Mucosa of descending colon (tissue), 3 donors: ENCODE measurements at places on chromosomes 16 and 17. TPM values are rescaled to one million over a fixed set of nuclear protein-coding genes. Genes with fewer than 3 reads are reported as not detected.

Gene PLXDC1
- total RNA-seq: 5.6 TPM

DNA sequence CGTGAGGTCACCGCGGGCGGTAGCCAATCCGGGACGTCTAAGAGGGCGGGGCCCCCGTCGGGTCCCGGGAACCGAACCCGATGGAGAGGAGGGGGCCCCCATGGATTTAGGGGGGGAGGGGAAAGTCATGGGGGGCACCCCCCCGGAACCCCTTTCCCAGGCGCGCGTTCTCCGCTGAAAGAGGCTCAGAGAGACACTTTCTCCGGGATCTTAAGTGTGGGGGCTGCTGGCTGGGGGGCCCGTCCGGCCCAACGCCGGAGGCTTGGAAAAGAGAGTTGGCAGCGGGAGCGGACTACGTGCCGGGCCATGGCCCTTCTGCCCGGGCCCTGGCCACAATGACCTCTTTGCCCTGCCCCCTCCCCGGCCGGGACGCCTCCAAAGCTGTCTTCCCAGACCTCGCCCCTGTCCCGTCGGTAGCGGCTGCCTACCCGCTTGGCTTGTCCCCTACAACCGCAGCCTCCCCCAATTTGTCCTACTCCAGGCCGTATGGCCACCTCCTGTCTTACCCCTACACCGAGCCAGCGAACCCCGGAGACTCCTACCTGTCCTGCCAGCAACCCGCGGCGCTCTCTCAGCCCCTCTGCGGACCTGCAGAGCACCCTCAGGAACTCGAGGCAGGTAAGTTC lies at the start of gene DLX4:
TSS of gene DLX4 (plus strand) at position 57 of the 626 bp plus-strand sequence. CDS start at position 336, 279 bp downstream.
- no peak for DNase-seq

Gene CDH13
- total RNA-seq: 11.2 TPM

- DNase-seq: no peak
These were observed 55.4 kb upstream of the DOC2B start for GRCh38 chr17:236641-237405.

Gene IRX5
- not detected for total RNA-seq

DNA sequence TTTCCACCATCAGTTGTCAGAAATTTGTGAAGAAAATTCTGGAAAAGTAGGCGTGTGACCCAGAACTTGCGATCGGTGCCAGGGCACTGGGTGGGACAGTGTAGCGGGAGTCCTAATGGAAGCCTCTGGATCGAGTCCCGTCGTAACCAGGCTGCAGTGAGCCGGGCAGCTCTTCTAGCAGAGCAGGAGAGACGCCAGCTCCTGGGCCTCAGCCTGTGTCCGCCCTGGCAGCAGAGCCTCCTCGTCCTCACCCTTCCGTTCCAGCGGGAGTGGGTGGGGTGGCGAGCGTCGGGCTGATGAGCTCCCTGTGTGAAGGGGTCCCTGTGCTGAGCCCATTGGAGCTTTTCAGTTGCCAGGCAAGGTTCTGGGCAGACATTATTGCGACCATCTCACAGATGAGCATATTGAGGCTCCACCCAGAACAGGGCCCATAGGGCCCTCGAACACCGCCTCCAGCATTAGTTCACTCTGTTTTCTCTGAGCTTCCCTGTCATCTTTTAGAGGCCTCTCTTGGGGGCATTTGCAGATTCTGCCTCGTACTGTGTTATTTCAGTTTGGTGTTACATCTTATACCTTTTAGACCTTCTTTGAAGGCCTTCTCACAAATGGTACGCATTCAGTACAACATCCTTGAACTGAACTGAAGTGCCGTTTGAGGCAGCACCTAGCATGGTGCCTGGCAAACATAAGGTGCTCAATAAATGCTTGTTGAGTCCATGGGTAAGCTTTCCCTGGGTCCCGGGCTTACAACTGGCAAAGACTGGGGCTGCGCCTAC lies 207.1 kb upstream of the CIBAR2 start:
- no peak for DNase-seq

- no peak for DNase-seq
These were observed 514 bp downstream of the UBFD1 start for GRCh38 chr16:23557779-23558702.

Gene CCL7
- total RNA-seq: not detected

Gene BOLA2
- 4.6 TPM for total RNA-seq

GRCh38 chr16:82987767-82988166 lies 361.0 kb downstream of the CDH13 start:
- no peak for DNase-seq

DNA sequence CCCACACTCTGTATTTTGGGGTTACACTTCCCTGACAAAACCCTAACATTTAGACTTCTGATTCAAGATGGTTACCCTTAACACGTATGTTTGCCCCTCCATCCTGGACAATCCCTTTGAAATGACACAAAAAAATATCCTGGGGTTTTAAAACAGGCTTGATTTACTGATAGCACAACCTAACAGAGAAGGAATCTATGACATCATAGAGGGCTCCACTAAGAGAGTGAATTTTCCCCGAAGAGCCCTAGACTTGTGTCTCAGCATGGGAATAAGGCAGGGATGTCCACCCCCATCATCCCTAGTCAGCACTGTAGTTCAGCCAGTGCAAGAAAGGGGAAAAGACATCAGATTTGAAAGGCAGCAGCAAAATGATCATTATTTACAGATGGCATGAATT lies 15.8 kb upstream of the SRCIN1 start:
- DNase-seq: no peak

GRCh38 chr16:84068783-84069462 lies 26.3 kb upstream of the SLC38A8 start:
- DNase-seq: no peak

DNA sequence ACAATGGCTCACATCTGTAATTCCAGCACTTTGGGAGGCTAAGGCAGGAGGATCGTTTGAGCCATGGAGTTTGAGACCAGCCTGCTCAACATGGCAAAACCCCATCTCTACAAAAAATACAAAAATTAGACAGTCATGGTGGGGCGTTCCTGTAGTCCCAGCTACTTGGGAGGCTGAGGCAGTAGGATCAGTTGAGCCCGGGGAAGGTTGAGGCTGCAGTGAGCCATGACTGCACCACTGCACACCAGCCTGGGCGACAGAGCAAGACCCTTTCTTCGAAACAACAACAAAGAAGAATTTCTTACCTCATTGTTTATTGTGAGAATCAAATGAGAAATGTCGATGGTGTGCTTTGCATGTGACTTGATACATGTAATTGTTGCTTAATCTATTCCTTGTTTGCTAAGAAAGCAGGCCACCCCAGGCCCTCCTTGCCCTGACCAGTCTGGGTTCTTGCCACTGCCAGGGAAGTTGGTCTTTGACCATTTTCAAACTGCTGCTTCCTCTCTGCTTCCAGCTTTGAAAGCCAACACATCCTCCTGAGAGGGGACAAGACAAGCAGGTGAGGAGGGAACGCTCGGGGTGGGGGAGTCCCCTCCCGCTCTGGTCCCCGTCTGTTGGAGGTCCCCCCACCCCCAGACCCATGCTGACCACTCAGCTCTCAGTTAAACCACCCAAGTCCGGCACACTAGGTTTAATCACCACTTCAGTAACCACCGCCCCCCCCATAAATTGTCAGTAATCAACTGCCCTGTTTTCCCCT lies 47.3 kb upstream of the CPNE2 start:
- DNase-seq: no peak

- DNase-seq: no peak
These were observed 30.3 kb upstream of the TOX3 start for GRCh38 chr16:52577130-52577706.

DNA sequence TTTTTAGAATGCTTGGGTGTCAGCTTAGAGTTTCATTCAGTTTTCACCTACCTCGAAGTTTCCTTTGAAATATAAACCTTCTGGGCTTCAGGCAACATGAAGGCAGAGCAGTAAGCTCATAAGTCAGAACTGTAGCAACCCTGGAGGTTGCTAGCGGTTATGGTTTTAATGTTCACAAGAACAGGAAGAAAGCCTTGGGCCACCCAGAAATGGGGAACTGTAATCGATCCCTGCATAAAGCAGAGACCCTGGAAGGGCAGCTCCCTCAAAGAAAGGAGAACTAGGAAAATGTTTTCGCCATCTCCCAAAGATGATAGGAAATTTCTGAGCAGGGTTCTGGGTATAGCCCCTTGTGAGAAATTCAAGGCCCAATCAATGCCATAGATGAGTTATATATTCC lies 47.8 kb upstream of the RASL10B start:
- DNase-seq: peak; percentile 8

Gene HAGH
- total RNA-seq: 68.0 TPM

GRCh38 chr16:7571366-7571765 lies 238.7 kb downstream of the RBFOX1 start:
- no peak for DNase-seq

DNA sequence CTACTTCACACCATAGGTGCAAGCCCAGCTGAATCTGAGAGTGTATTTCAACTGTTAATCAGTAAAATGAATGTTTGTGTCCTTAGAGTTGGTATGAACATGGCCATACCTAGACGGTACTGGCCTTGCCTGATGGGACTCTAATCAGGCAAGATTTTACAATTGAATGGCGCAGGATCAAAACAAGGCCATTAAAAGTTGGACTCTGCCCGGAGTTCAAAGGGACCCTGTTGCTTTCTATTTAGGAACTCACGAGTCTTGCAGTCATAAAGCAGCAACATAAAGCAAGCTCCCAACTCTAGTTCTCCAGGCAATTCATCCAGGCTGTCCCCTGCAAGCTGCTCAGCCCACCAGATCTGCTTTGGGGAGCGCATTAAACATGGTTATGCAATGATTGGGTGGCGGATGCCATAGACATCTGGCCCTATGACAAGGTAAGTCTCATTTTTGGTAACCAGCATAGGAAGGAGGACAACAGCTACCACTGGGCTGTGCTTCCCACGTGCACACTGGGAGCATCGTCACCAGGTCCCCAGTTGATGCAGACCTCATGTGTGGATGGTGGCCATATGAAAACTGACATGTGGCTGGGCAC lies 8.8 kb downstream of the TMEM186 start:
- no peak for DNase-seq

Gene ODAD4
- not detected for total RNA-seq
